Neural crest cell (in vitro differentiated cells): ENCODE measurements at places on chromosomes 12 and 14. TPM values are rescaled to one million over a fixed set of nuclear protein-coding genes. Genes with fewer than 3 reads are reported as not detected.

KERA gene
- not detected in 2 replicates for total RNA-seq

GRCh38 chr14:85634205-85634604 is 104.3 kb downstream of the FLRT2 start:
- no peaks in the 10 kb centered on the region for H3K4me1 ChIP-seq
- no peaks in the 10 kb centered on the region for H3K27me3 ChIP-seq

- no peaks in the 10 kb centered on the region for H3K36me3 ChIP-seq
- H3K27me3 ChIP-seq: peaks cover 8% of the 10 kb centered on the region
- H3K4me1 ChIP-seq: no peaks in the 10 kb centered on the region
- DNase-seq: no peak
Measured at GRCh38 chr12:127941332-127941731, 325.6 kb upstream of the TMEM132C start.

GRCh38 chr12:56993346-56993745 is 13.0 kb downstream of the ZBTB39 start:
- H3K36me3 ChIP-seq: peaks cover 6% of the 10 kb centered on the region
- H3K27ac ChIP-seq: no peak overlapping the region
- peaks cover 4% of the 10 kb centered on the region for H3K27me3 ChIP-seq
- DNase-seq: no peak
- H3K4me3 ChIP-seq: no peak overlapping the region
- H3K4me1 ChIP-seq: no peaks in the 10 kb centered on the region

- peaks cover 21% of the 10 kb centered on the region for H3K4me1 ChIP-seq
- peak; percentile 99 for DNase-seq
- H3K4me3 ChIP-seq: peak within 1 kb of the TSS; percentile 99
- no peaks in the 10 kb centered on the region for H3K27me3 ChIP-seq
Measured at GRCh38 chr12:949453-950191, at the start of gene RAD52. TSS of gene RAD52 (minus strand) at chr12:949694. CDS start at chr12:933058, 16,636 bp downstream.

GRCh38 chr12:19397534-19397933 is 41.8 kb upstream of the AEBP2 start:
- DNase-seq: no peak
- peaks cover 7% of the 10 kb centered on the region for H3K4me1 ChIP-seq
- no peak overlapping the region for H3K4me3 ChIP-seq
- no peak overlapping the region for H3K27ac ChIP-seq
- H3K27me3 ChIP-seq: no peaks in the 10 kb centered on the region
